ENCODE measurements at places on chromosomes 2 and 18.

DNA sequence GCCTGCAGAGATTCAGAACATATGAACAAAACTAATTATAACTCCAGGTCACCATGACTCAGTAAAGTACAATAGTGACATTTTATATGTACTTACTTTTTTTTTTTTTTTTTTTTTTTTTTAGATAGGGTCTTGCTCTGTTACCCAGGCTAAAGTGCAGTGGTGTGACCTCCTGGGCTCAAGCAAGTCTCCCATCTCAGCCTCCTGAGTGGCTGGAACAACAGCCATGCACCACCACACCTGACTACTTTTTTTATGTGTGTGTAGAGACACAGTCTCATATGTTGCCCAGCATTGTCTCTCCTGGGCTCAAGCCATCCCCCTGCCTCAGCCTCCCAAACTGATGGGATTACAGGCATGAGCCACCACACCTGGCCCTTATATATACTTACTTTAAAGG is 130.7 kb upstream of the B3GNT2 start:
- no peak for DNase-seq

DNA sequence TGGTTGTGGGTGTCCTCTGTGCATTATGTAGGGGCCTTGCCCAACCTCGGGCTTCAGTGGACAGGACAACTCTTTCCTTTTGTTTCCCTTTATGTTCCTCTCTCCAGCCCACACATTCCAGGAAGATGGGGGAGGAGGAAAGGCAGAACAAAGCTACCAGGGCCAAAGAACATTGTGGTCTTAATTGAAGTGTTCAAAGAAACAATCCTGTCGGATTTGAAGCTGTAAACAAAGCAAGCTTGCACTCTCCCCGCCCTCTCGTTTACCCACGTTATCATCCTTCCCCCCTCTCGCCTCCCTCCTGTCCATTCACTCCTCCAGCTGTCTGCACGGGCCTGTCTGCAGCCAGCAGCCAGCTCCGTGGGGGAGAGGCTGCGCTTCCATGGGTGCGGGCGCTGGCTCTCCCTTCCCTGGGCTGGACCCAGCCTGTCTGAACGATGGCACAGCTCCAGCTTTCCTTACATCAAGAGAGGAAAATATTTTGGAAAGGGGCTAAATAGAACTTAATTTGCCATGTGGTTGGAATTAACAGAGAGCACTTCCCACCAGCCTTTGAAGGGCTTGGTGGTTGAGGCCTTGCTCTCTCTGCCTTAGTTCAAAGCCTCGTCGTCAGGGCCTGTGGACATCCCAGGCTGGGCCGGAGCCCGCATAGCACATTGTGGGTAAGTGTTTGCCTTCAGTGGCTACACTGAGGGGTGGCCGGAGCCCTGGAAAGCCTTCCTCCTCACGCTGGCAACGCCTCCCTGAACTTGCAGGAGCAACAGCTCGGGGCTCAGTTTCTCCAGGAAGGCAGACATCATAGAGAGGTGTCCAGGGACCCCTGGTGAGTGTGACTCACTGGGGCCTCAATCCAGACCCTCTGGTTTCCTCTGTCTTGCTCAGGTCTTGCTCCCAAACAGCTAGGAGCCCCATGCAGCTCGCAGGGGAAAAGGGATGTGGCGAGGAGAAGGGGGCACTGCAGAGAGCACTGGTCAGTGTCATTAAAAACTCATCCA is 60.6 kb upstream of the HS6ST1 start:
- no peak for DNase-seq

GRCh38 chr2:223383315-223383714 is 218.8 kb downstream of the SCG2 start:
- DNase-seq = no peak

GRCh38 chr2:22902662-22903165 is 482.3 kb upstream of the KLHL29 start:
- no peak for DNase-seq

GRCh38 chr2:239576784-239577685 is 176.2 kb upstream of the HDAC4 start:
- DNase-seq = no peak

Measured in stimulated activated CD8-positive, alpha-beta memory T cell treated with anti-CD3 and anti-CD28 coated beads, Interleukin-4, amount 100 ng/mL, for 24 hours (primary cell).